ENCODE measurements at places on chromosomes 5 and 9.

DNA sequence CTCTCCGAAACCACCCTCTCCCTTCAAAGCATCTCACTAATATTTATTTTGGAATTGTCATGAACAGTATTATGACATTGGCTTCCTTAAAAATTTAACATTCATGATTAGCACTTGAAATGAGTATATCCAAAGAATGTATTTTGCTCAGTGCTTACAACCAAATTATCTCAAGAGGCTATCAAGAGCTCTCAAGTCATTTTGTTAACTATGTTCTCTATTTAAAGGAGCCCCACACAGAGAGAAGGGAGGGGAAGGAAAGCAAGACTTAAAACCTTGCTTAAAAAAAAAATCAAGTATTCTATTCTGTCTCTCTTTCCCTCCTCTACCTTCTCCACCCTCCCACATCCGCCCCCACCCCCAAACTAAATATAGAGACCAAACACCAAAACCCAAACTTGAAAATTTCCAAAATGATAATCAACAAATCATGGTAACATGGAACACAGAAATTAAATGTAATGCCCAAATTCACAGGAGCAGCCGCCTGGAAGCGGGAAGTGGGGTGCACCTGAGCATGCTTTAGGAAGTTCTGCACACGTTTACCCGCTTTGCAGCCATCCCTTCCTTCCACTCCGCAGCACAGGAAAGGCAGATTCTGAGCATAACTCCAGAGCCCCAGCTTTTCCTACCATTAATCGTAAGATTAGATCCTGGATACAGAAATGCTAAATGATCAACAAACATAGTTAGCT lies 66.9 kb downstream of the EBF1 start:
- DNase-seq = no peak

- no peak for DNase-seq
These were observed 155.1 kb upstream of the WWC1 start for GRCh38 chr5:168136340-168136739.

DNA sequence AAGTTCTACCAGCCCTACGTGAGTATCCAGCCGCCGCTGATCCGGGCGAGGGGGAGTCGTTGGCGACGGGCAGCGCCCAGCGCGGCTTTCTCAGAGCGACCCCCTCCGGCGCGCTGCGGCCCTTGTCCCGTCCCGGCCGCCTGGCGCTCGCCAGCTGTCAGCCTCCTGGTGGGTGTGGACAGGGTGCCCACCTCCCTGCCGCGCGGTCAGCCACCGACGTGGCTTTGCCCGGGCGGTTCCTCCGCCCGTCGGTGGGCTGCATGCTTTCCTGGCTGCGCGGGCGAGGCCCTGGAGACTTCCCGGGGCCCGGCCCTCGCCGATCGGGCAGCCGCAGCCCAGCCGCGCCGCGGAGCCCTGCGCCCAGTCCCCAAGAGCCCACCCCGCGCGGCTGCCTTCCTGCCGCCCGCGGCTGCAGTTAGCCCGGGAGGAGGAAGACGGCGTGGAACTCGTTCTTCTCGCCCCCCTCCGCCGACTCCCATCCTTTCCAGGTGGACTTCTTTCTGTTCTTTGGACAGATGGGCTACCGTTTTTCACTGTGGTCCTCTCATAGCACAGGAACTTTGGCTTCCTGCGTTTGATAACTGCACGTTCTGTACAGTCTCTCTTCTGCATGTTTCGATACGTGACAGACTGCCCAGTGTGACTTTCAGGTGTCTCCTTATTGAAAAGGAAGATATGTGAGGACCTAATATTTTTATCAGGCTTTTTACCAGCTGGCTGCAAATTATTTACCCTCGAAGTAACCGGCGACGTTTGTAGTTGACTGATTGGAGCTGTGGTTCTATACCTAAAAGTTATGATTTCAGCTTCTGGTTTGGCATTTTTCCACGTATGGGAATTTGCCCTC lies 577 bp downstream of the AP3S1 start:
- DNase-seq = no peak

DNA sequence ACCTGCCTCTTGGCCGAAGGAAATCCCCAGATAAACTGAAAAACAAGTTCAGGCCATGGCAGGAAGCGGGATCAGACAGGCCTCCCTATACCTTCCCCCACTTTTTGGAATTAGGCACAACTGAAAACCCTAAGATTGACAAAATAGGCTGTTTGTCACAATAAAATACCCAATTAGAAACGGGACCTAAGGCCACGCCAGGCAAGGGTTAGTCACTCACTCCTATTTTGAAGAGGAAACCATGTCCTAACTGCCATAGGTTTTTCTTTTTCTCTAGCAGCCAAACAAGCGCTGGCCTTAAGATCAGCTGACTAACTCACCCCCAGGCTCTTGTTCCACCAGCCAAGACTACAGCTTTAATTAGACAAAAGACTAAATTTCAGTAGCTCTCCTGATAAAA lies 11.9 kb downstream of the FBP2 start:
- no peak for DNase-seq

DNA sequence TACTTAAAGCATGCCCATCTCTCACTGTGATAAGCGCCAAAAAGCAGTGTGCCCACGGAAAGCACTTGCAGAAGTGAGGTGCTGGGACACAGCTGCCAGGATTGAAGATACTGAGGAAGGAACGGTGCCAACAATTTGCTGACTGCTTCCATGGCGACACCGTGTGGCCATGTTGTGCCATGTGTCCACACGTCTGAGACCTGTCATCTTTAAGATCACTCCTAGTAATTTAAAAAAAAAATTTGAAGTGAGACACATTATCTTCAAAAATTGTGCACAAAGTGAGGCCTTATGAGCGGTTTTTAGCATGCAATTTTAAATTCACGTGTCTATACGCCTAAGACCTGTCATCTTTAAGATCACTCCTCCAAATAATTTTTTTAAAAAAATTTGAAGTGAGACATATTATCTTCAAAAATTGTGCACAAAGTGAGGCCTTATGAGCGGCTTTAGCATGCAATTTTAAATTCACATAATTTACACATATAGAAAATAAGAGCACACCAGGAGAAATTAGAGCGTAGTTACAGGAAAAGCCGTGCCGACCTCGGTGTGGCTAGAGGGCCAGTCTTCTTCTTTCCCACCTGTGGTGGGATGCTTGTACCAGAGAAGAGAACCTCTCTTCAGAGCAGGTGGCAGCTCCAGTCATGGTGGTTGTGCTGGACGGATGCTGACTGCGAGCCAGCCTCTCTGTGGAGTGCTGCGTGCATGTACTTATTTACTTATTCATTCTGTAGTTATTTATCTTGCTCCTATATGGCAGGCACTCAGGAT lies 21.4 kb upstream of the FLT4 start:
- peak; percentile 57 for DNase-seq

DNA sequence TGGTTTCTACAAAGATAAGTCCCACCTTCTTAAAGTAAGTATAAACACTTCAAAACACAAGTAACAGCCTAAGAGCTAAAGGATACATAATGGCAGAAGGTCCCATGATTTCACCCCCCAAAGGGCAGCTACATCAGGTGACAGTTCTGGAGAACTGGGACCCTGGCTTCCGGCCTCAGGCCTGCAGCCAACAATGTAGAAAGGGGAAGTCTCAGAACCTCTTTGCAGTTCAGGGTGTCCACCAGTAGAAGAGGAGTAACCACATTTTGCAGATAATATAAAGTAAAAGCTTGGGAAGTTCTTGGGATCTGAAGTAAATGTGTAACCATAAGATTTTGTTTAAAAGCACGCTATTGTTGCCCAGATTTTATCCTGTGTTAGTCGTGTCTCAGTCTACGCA lies 267.4 kb upstream of the VLDLR start:
- no peak for DNase-seq
